Esophagus mucosa (tissue), 1 donor: ENCODE measurements at places on chromosomes 3 and 15.
A peak's percentile ranks its signal among the peaks of the same experiment; 100 is the strongest.

DNA sequence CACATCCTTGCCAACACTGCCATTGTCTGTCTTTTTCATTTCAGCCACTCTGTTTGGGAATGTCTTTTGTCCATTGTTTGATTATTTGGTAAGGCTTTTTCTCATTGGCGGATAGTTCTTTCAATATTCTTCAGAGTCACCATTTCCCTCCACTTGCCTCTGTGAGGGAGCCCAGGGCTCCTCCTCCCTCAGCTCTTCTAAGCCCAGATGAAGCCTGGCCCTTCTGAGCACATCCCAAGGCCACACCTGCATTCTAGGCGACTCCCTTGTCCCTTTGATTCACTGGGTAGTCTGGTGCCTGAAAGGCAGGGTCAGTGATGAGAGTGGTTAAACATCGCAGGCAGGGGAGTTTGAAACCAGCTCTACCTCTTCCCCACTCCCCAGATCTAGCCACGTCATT is 12.4 kb upstream of the LTF start:
- ATAC-seq: peak; percentile 26

DNA sequence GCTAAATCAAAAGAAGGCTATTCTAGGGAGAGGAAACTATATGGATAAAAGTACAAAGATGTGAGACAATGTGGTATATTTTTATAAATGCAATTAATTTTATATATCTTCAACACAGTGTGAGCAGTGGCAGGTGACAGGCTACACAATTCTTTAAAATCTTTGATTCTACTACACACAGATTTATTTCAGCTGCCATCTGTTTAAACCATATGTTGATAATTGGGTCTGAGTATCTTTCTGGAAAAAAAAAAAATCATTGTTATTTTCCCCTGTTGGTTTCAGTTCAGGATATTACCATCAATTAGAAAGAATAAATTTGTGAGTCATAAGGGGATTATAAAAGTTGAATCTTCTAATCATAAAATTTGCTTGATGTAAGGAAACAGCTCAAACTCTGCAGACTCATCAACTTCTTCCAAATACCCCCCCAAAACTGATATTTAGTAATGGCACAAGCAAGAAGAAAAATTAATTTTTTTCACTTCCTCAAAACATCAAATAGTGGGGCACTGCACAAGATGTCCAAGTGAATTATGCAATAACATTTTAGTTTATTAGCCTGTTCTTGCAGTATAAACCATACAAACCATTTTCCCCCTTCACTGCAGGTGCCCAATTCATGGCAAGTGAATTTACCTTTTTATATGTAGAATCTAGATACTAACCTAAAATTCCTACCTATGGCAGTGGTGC is 12.0 kb downstream of the PIERCE2 start:
- no peak for ATAC-seq

GRCh38 chr3:34107669-34108068 is 309.2 kb downstream of the PDCD6IP start:
- ATAC-seq: no peak

GRCh38 chr3:141331377-141332318 is 36.7 kb upstream of the ZBTB38 start:
- peak; percentile 88 for ATAC-seq

DNA sequence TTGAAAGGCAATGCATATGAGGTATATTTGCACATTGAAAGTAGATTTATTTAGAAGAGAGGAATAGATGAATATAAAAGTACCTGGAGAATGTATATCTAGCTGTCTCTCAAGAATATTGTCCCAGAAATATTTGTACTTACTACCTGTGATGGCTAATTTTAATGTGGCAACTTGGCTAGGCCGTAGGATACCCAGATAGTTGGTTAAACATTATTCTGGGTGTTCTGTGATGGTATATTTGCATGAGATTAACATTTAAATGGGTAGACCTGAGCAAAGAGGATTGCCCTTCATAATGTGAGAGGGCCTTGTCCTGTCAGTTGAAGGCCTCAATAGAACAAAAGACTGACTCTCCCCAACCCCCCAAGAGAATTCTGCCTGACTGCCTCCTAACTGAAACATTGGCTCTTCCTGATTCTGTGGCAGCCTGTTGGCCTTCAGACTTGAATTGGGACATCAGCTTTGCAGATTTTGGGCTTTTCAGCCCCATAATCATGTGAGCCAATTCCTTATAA is 69.4 kb upstream of the FILIP1L start:
- no peak for ATAC-seq
